ENCODE measurements at places on chromosomes 3 and 15. TPM values are rescaled to one million over a fixed set of nuclear protein-coding genes. Genes with fewer than 3 reads are reported as not detected.

DNA sequence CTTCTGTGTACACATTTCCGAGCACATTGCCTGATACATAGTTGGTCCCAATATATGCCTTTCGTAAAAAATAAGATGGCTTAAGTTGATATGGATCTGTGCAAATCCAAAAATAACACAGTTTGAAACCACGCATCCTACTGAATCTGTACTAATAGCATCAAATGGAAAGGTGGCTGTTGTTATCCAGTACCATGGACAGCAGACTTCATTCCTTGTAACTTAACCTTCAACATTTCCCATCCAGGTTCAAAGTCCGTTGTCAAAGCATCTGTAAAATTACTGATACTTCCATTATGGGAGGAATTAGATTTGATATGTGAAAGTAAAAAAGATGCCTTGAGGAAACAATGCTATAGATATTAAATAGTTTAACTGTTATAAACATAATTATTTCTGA is 65.5 kb upstream of the C3orf49 start:
- H3K27ac ChIP-seq: no peak overlapping the region
- H3K4me3 ChIP-seq: no peak overlapping the region
- H3K4me1 ChIP-seq: no peaks in the 10 kb centered on the region
- H3K36me3 ChIP-seq: no peaks in the 10 kb centered on the region
- H3K27me3 ChIP-seq: no peaks in the 10 kb centered on the region

DNA sequence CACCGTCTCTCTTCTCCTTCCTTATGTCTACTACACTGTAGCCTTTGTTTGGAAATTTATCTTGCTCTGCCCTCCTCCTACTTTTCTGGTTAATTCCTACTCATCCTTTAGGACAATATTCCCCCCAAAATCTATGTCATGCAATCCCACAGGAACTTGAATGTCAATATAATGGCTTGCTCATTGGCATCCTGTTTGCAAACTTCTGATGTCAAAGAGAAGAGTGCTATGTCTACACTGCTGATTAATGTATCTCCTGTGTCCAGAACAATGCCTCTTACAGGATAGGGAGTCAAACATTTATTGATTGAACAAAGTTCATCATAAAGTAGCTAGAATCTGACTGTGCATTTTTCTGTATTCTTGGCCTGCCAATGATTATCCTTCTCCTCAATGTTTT is 22.8 kb downstream of the SIDT1 start:
- no peak overlapping the region for H3K4me3 ChIP-seq
- DNase-seq: no peak
- peaks cover 10% of the 10 kb centered on the region for H3K4me1 ChIP-seq

DNA sequence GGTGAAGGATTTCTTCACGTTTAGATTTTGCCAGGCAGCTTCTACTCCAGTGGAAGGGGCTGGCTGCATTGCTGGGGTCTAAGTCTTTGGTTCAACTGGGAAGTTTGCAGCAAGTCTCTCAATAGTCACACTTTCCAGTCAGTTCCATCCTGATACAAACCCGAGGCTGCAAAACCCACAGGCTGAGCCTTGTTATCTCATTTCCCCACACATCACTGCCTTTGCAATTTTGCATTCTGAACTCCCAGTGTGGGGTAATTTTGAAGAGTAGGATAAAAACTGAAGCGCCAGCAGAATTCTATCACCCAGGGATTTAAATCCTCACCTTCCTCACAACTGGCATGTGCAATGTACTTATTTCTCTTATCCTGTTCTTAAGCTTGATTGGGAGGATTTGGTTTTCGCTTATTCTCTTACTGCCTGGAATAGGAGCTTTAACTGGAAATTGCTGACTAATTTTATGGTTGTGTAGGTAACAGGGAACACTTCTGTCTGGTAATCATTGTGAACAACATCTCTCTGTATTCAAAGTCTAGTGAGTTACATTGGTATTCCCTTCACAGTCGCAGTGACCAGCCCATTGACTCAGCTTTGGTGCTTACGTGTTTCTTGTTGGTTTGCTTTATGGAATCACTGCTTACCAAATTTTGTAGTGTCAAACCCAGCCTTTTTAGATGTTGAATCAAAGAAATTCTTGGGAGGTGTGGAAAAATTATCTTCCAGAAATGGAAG is 142.0 kb upstream of the TOPAZ1 start:
- H3K4me3 ChIP-seq: no peak overlapping the region
- no peak for DNase-seq
- no peak overlapping the region for H3K27ac ChIP-seq
- no peaks in the 10 kb centered on the region for H3K4me1 ChIP-seq

DNA sequence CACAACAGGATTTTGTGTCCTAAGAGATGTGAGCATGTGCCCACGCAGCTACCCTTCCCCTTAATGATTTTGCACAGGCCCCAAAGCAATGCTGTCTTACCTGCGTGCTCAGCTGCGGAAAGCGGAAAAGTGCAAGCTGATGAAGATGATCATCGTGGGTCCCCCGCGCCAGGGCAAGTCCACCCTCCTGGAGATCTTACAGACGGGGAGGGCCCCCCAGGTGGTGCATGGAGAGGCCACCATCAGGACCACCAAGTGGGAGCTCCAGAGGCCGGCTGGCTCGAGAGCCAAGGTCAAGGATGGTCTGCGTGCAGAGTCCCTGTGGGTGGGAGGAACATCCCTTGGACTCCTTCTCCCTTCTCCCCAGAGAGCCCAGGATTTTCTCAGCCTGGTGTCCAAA is 103.1 kb downstream of the LRRK1 start:
- H3K4me3 ChIP-seq: no peak overlapping the region
- no peaks in the 10 kb centered on the region for H3K27me3 ChIP-seq
- H3K27ac ChIP-seq: no peak overlapping the region
- peaks cover 40% of the 10 kb centered on the region for H3K4me1 ChIP-seq

DNA sequence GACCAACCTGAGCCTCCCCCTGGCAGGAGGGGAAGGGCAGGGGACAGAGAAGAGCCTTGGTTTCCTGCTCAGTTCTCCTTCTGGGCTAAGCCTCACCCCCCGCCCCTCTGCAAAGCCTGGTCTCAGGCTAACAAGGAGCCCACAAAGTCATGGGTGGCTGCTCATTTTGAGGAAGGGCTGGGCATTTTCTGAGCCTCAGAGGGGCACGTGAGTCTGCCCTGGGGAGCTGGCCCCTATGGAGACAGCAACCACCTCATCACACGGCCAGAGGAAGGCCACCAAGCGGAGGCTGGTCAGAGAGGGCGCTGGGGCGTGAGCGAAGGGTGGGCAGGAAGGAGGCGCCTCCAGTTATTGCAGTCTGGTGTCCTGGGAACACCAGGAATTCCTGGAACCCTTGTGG is 18.7 kb downstream of the ABTB1 start:
- no peak overlapping the region for H3K4me3 ChIP-seq
- no peak for DNase-seq
- H3K36me3 ChIP-seq: peaks cover 47% of the 10 kb centered on the region

The RARRES1 gene
- 4.9 TPM for total RNA-seq

The IMPG2 gene
- total RNA-seq: 0.05 TPM
